ENCODE measurements at places on chromosomes 11 and 22.

DNA sequence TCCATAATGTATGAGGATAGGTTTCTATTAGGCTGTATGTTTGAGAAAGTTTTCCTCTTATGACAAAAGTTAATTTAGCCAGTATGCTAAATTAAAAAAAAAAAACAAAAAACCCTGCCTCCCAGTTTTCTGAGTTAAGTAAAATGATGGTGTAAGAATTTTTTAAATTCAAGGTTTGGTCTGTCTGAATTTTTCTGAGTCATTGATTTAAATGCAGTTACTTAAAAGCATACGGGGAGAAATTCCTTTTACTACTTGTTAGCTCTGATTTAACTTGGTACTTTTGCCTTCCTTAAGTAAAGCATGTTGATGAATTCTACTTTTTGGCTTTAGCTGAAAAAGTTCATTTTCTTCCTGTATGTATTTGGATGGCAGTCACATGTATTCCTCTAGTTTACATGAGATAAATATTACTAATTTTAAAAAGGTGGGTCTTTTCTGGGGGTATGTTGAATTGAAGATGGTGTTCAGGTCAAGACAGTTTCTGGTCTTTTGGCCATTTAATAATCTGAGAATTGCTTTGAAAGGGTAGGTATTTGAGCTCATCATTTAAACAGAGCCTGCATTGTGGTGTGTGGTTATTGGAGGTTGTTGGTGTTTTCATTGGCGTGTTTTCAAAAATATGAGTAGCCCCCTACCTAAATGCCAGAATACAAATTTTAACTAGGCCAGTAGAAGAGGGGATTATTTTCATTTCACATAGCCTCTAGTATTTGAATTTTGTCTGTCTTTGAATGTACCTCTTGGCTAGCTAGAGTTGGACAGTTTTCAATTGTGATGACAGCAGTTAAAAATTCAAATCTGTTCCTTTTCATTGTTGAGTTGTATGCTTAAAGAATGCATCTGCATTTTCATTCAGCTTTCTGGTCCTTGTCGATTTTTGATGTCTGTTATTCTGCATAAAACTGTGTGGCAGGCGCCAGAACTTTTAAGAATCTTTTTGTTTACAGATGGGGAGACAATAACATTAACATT lies 64.7 kb downstream of the MTMR3 start:
- DNase-seq: no peak

GRCh38 chr11:99383648-99384245 lies 363.0 kb downstream of the CNTN5 start:
- no peak for DNase-seq

- DNase-seq: peak; percentile 55
Observed at GRCh38 chr11:47980088-47980906, at the start of gene PTPRJ. TSS of gene PTPRJ (plus strand) at chr11:47980559. CDS start at chr11:47980913, 354 bp downstream.

DNA sequence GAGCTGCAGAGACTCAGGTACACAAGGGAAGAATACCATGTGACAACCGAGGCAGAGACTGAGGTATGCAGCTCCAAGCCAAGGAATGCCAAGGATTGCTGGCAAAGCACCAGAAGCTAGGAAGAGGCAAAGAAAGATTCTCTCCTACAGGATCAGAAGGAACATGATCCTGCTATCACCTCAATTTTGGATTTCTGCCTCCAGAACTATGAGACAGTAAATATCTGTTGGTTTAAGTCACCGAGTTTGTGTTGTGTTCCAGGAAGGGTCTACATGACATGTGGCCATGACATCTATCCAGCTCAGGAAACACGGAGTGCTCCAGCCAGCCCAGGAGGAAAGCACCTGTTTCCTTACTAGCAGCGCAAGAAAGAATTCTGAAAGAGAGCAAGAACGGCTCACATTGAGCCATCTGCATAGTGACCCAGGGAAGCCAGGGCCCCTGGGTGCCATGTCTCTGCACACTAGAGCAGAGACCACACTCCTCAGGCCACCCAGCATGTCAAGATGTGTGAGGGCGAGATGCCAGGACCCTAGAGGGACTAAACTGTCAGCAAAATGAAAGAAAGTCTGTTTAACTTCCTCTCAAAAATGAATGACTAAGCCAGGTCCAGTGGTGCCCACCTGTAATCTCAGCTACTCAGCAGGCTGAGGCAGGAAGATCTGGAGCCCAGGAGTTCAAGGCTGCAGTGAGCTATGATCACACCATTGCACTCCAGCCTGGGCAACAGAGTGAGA lies 35.6 kb upstream of the GALNT18 start:
- DNase-seq: no peak

- DNase-seq: no peak
Observed at GRCh38 chr11:112814168-112814567, 147.1 kb upstream of the NCAM1 start.

GRCh38 chr11:128848815-128849455 lies 18.2 kb downstream of the KCNJ1 start:
- peak; percentile 44 for DNase-seq

GRCh38 chr11:125956391-125957134 lies 10.7 kb downstream of the VSIG10L2 start:
- DNase-seq: no peak

DNA sequence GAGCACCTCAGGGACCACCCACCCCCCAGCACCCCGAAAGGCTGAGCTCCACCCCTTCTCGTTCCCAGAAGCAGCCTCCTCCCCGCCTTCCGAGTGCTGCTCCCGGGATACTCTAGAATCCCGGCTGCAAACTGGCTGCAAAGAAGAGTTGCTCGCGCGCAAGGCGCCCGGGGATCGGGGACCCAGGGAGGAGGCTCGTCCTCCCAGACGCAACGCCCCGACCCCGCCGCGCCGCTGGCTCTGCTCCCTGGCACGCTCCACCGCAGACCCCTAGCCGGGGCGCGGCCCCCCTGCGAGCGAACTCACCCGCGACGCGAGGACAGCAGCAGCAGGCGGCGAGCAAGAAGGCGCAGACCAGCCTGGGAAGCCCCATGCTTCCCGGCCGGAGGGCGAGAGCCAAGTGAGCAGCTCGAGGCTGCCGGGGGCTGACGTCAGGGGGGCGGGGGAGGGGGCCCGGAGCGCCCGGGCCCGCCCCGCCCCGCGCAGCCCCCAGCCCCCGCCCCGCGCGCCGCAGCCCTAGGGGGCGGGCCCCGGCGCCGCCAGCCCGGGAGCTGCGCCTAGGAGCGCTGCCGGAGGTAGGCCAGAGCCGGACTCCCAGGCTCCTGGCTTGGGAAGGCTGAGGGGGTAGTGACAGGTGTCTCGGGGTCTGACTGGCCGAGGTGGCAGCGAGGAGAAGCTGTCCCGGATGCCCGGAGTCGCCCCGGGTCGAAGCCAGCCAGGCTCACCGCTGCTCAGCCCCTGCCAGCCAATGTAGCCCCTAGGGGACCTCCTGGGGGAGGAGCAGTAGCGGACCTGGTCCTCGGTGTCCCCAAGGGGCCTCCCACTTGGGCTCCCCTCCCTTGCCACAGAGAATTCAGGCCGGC lies at the start of gene MCAM:
Gene MCAM, minus strand, starts transcription at position 402 of the 863 bp plus-strand sequence. Its CDS starts 29 bp downstream, at position 373.
- DNase-seq: no peak

- DNase-seq: no peak
Observed at GRCh38 chr11:69450064-69450856, 31.2 kb upstream of the LINC01488 start.

DNA sequence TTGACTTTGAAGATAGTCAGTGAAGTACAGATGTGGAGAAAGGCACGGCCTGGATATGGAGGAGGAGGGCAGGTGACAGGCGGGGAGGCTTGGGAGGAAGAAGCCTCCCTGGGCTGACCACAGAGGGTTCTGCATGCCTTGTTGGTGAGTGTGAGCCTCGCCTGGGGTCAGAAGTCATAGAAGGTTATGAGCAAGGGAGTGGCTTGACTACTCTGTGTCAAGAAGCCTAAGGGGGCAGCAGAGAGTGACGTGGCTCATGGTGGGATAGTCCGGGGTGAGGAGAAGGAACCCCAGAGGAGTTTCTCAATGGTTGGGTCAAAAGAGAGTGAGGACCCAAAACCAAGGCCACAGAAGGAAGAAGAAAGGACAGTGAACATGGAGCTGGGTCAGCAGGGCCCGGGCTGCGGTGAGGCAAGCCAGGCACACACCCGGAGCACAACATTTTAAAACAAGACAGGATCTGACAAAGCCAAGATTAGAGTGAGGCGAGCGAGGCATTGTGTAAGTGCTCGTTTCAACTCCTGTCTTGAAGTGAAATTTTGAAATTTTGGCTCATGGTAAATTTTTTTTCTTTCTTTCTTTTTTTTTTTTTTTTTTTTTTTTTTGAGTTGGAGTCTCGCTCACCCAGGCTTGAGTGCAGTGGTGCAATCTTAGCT lies 31.9 kb downstream of the PDGFB start:
- no peak for DNase-seq

- no peak for DNase-seq
Observed at GRCh38 chr11:133938166-133938565, 18.6 kb downstream of the IGSF9B start.

DNA sequence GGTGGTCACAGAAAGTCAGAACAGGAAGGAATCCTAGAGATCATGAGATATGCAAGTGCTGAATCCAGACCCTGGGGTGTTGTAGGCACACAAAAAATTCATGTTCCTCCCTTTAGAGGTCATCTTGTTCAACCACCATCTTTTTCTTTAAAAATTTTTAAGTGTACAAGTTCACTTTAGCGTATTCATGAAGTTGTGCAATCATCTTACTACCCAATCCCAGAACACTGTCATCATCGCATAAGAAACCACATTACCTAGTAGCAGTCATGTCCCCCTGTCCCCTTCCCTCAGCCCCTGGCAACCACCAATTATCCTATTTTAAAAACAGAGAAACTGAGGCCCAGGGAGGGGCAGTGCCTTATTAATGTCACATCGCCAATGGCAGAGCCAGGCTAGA lies 20.3 kb upstream of the WNT11 start:
- no peak for DNase-seq

GRCh38 chr11:17552392-17553248 lies 5.6 kb downstream of the OTOG start:
- no peak for DNase-seq

DNA sequence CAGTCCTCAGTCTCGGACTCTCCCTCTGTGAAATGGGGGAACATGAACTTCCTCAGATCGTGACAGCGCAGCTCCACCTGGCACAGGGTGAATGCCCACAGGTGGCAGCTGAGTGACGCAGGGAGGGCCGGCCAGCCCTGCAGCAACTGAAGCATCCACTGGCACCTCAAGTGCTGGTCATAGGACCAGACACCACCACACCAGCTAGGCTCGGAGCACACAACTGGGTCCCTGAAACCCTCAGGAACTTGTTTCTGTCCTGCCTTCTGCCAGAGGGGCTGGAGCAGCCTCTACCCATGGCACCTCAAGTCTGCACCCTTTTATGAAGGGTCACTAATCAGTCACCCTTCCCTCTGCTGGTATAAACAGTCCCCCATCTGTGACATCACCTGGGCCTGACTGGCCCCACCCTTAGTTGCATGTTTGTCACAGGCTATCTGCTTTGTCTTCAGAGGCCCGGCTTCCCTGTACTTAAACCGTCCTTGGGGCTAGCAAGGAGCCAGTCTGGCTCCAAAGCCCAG lies 7.4 kb upstream of the CDC42BPG start:
- DNase-seq: no peak

- DNase-seq: no peak
Observed at GRCh38 chr11:94638902-94639373, 71.8 kb downstream of the PIWIL4 start.

- no peak for DNase-seq
Observed at GRCh38 chr11:116167706-116168458, 604.9 kb downstream of the BUD13 start.

DNA sequence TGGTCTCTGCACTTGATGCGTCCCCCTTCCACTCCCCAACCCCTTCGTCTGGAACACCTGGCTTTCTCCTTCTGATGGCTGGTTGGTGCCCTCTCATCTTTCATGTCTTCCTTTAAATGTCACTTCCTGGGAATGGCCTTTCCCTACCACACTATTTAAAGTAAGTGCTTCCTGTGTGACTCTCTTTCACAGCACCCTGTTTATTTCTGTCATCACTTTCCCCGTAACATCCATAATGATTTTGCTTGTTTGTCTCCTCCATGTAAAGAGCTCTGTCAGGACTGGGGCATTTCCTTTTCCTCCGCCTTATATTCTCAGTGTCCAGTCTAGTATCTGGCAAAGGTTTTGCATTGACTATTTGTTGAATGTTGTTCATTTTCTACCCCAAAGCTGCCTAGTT lies 143.0 kb downstream of the DBX1 start:
- DNase-seq: no peak

DNA sequence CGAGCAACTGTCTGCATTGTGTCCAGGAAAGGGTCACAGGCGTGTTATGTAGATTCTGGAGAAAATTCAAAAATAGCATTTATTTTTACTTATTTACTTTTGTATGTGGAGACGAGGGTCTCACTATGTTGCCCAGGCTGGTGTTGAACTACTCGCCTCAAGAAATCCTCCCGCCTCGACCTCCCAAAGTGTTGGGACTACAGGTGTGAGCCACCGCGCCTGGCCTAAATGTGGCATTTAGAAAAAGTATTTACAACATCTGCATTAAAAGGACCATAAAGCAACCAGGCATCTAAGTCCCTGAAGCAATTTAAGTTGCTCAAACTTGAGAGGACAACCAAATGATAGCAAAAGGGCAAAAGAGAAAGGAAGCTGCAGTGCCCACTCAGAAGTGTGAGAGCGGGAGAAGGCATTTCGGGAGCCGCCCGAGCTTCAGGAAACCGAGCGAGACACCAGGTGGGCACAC lies 595 bp downstream of the TRIM66 start:
- DNase-seq: no peak

DNA sequence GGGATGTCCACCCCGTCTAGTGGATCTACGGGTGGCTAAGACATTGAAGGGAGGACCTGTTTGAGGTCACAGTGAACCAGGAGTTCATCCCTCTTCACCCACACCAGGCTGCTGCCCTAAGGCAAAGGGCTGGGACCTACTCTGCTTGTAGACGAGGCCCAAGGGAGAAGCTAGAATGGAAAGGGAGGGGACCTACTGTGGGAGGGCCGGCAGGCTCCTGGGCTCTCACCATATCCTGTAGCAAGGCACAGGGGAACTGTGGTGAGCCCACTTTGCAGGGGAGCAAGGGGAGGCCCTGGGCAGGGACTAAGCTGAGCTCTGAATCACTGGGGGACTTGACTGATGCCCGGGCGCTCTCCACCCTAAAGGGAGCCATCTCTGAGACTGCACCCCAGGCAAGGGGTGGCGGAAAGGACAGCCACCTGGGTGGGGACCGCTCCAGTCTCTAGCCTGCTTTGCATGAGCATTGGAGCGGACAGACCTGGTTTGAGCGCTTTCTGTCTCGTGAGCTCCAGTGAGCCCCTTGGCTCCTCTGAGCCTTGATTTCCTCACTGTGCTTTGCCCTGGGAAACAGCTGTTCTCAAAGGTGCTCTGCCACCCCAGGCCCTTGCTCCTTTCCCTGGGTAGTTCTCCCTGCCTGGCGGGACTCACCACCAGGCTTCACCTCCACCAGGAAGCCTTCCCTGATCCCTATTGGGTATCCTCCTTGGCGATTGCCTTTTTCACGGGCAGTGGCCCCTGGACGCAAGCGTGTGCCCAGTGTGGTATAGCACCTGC lies 24.2 kb downstream of the PARVG start:
- DNase-seq: no peak
